ENCODE measurements at places on chromosomes 5 and 9.

DNA sequence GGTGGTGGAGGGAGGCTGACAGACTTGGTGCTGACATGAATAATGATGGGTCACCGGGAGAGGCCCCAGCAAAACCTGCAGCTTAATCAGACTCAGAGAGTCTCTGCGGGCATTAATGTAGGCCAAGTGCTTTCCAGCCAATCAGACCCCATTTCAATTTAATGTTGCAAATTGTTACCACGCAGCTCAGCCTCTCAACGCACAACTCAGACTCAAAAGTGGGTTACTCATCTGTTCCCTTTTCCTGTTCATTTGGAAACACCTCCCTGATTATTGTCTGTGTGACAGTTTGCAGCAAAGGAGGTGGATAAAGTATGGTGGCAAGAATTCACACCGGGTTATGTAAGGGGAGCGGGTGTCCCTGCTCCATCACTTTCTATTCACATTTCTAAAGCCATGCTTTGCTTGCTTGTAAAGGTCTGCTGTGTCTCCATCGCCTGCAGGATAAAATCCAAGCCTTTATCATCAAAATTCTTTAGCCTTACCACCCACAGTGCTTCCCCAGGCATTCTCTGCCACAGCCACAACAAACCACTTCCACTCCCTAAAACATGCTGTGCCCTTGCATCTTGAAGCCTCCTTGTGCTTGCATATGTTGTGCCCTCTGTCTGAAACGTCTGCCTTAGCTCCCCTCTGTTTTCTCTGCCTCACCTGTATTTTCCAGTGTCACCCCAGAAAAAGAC, 156.5 kb downstream of the ASTN2 start:
- no peak for DNase-seq

DNA sequence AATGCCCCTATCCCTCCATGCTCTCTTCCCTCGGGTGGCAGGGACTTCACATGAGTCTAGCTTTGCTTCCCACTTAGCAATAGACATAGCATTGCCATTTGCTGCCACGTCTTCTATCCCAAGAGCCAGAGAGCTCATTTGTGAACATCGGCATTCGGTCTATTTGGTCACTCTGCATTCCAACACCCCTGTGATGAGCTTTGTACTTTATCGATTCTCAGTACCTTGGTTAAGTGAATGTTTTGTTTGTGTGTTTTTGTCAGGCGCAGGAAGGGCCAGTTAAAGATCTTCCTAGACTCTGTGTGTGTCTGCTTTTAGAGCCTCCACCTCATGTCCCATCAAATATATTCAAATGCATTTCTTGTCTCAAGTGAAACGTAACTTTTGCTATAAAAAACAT, 141.7 kb downstream of the TARS1 start:
- DNase-seq: no peak

GRCh38 chr5:120368923-120369715, 95.0 kb upstream of the PRR16 start:
- no peak for DNase-seq

DNA sequence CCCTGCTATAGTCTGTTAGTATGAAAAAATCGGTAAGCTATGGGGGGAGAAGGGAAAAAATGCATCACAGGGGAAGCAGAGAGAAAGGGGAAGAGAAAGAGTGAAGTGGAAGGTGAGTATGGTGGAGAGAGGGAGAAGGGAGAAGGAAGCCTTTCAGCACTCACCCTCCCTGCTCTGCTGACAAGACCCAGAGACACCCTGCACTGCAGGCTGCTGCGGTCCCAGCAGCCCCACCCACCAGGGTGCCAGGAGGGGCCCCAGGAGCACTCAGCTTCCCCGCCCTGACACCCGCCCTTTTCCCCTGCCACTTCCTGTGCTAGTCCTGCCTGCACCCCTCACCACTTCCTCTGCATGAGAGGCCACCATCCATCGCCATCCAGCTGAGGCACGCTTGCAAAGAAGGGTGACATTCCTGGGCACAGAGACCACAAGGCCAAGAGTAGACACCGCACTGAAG, 12.7 kb downstream of the STK10 start:
- DNase-seq: peak; percentile 95

GRCh38 chr5:135046661-135047346, 12.8 kb upstream of the PITX1 start:
- DNase-seq: no peak

GRCh38 chr5:147170603-147171002, 64.2 kb upstream of the STK32A start:
- DNase-seq: no peak

DNA sequence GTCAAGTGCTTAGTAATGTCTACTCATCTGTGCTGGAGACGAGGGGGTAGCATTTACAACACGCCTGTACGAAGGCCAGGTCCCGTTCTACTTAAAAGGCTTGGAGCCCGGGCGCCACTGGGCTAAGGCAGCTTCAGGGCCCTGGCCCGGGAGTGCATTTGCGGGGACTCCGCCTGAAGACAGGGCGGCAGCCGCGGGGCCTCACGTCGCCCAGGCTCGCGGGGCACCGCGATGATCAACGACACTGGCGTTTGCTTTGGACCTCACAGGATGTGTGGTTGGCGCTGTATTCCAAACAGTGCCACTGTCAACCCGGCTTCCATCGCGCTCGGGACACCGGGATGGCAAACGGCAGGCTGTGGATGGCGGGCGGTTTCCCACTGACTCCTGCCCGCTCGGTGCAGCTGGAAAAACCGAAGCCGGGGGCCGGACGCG, 1.1 kb upstream of the TENT4A start:
- no peak for DNase-seq

DNA sequence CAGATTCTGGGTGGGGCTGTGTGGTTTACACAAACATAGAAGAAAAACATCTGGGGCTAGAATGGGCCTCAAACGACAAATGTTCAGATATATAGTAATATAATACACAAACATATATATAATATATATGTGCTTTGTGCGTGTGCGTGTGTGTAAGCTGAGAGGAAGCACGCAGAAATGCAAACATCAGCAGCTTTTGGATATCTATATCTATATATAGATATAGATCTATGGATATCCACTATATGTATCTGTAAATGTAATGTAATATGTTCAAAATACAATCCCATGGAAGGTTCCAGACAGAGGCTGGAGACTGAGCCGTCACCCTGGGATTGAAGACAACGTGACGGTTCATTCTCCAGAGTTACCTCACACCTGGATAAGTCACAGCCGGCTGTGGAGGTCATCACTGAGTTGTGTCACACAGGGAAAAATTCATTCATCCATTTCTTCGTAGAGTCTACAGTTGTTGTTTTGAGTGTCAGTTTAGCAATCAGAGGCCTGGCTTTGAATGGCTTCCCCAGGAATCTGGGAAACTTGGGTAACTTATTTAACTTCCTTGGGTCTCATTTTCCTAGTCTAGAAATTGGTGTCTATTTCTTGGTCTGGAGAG, 123.0 kb upstream of the CPEB4 start:
- no peak for DNase-seq

DNA sequence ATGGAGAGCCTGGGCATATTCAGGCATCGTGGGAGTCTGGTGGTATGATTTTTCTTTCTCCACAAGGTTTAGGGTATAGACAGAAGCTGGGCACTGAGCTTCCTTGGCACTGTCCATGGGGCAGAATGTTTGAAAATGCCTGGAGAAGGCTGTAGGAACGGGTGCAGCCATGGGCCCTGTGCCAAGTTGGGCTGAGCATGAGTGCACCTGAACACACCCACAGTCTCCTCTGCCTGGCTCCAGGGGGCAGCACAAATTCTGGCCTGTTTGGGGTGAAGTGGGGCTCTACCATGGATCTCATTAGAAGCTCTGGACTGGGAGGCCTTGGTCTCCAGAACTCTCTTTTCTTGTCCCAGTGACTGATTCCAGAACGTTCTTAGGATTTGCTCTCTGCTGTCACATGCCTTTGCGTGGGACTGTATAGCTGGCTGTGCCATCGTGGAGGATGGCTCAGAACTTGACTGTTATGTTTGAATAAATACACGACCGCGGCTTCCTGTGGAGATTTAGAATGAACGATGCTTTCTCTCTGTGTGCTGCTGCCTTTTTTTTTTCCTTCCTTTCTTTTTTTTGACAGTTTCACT, 229.8 kb downstream of the FANCC start:
- DNase-seq: no peak

DNA sequence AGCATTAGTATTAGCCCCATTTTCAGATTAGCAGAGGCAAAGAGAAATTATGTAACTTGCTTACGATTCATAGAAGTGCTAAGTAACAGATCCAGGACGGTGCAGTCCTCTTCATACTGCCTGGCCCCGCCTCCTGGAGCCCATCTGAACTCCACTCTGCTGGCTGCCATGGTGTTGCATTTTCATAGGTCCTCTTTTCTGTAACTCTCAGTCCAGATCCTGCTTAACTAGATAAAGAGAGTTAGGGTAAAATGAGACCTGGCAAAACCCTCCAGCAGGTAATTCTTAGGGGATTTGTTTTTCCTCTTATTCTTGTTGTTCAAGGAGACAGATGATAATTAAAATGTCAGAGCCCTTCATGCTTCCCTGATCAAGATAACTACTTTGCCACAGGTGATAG, 135.1 kb upstream of the EFNA5 start:
- DNase-seq: no peak

DNA sequence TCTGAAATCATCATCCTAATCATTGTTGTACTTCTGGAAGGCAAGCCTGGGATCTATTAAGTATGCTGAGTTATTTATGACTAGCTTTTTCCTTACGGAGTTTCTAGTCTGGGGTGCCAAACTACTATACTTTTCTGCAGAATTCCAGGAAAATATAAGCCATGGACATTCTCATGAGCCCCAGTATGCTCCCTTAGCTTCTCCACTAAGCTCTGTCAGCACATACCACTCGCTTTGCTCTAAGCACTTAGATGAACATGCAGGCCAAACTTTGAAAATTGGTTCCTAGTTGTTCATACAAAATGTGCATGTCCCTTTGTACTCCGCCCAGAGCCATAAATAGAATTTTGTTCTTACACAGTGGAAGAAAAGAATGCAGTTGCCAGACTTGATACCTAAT, 284.6 kb downstream of the ARRDC3 start:
- no peak for DNase-seq

DNA sequence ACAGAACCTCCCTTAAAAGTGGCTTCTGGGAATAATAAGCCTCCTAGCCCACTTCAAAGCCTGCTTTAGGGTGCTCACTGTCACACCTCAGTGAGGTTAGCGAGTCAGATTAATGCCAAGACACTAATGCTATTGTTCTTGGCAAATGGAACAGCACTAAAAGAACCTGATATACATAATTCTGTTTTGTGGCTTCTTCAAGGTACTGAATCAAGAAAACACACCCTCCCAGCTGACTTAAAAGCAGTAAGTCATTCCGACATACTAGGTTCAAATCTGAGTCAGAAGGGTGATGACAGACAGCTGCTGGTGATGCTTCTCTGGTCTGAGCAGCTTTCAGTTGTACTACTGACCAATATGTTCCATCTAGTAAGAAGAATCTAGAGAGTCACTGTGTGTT, 121.6 kb downstream of the OXCT1 start:
- DNase-seq: no peak

DNA sequence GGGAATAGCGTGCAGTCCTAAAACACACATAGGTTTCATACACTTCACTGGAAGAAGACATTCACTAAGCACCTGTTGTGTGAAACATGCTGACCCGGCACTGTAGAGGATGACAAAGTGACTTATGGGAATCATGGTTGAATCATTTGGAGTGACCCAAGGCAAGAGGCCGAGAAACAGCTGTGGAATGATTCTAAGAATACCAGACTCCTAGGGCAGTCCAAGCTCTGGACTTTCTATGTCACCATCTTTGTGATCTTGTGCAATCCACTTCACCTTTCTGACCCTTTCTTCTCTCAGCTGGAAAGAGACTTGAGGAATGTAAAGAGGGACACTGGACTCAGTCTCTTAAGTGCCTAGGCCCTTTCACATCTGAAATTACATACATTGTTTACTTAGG, 13.1 kb downstream of the MSANTD3 start:
- DNase-seq: no peak

GRCh38 chr9:137620048-137620405, 1.2 kb downstream of the EHMT1 start:
- DNase-seq: no peak

DNA sequence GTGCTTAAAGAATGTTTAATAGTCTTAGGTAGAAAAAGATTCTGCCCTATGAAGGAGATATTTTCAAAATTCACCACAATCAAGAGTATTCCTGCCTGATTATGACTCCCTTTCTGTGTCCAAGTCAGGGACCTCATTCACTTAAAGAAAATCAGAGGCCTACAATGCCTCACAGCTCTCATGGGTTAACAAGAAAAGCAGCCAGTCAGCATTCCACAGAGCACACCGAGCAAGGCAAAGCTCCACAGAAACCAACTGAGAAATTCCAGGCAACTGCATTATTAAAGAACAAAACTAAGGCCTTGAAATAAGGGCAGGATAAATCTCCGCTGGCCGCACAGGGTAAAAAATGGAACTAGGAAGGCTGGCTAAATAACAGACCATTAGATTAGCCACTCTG, 161.1 kb downstream of the TARS1 start:
- no peak for DNase-seq

GRCh38 chr5:55308254-55308836, 556 bp downstream of the MTREX start:
- no peak for DNase-seq

DNA sequence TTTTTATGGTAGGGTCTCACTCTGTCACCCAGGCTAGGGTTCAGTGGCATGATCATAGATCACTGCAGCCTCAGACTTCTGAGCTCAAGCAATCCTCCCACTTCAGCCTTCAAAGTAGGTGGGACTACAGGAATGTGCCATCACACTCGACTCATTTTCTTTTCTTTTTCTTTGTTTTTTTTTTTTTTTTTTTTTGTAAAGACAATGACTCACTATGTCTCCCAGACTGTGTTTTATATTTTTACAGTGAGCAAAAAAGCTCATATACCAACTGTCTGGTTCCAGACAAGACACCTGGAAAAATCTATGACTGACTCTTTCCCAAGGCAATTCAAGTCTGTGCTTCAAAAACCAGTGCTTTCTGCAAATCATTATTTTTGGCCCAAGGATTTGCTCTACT, 10.8 kb upstream of the FOXD1 start:
- DNase-seq: no peak

DNA sequence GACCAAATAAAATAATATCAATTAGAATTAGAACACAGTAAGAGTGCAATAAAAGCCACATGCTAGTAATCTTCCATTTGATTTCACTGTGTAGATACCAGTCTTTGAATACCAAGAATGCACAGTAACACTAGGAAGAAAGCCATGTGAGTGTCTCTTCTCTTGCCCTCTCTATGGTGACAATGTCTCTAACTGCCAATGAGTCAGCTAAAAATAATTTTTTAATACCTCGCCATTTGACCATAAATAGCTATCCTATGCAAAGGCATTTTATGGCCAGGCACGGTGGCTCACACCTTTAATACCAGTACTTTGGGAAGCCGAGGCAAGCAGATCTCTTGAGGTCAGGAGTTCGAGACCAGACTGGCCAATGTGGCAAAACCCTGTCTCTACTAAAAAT, 30.6 kb downstream of the EDIL3 start:
- DNase-seq: no peak

DNA sequence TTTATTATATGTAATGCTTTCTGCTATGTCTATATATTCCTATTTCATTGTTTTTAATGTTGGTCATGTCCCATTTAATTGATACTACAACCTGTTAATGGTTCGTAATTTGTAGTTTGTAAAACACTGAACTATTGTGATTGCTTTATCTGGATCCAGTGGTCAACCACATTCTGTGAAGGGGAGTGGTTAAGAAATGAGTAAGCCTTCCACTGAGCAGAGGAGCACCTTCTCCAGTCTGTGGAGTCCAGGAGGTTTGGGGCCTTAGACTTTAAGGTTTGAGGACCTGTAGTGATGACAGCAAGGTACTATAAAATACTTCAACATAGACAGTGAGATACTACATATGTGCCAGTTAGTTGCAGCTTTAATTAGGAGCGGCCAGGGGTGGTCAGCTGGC, 67.7 kb upstream of the RAD23B start:
- DNase-seq: no peak

GRCh38 chr5:138953387-138954256, 78.5 kb upstream of the LRRTM2 start:
- no peak for DNase-seq
